ENCODE measurements at places on chromosomes 3 and 15.

GRCh38 chr3:54191220-54191619 lies 68.9 kb downstream of the CACNA2D3 start:
- DNase-seq: no peak

DNA sequence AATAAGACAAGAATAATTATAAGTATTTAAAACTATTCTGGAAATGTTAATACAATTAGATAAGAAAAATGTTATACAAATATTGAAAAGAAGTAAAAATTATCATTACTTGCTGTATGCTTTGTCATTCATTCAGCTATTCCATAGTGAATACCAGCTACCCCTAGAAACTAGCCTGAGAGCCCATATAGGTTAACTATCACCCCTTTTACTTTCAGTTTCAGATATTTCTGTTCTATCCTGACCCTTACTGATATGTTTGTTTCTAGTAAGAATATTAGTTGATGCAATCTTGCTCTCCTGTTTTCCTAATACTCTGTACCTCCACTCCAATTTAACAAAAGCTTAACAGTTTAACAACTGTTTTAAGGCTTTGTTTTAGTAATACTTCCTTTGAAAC lies 31.6 kb downstream of the FAM227B start:
- DNase-seq: no peak

- DNase-seq: no peak
Observed at GRCh38 chr3:13564751-13565560, 16.0 kb downstream of the FBLN2 start.

- no peak for DNase-seq
Observed at GRCh38 chr15:49174902-49175301, 4.9 kb downstream of the GALK2 start.

GRCh38 chr15:45429941-45430792 lies 51.8 kb upstream of the GATM start:
- DNase-seq: peak; percentile 98

DNA sequence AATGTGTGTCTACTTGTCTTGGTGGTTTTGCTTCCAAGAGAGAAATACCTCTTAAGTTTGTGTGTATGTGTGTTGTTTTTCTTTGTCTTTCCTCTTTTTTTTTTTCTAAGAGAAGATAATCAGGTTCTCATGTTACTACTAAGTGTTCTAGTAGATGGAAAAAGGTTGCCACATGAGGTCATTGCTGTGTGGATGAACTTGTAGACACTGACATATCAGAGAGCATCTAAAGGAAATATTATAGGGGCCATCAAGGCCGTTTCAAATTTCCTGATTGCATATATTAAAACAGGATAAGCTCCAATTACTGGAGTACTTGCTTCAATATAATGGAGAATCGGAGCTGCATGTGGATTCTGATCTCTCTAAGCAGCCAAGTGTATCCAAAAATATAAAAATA lies 747.5 kb downstream of the NR2F2 start:
- DNase-seq: no peak

DNA sequence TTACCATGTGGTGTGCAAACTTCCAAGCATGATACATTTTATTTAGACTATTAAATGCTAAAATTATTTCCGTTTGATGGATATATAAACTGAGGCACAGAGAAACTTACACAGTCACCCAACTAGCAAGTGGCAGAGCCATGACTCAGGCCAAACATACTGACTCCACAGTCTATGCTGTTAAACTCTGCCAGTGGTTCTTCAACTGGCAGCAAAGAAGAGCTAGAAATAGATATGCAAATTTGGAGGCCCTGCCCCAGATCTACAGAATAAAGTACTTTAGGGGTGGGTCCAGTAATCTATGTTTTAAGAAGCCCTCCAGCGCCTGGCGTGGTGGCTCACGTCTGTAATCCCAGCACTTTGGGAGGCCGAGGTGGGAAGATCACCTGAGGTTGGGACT lies 400.0 kb downstream of the FOXP1 start:
- no peak for DNase-seq

GRCh38 chr3:56190771-56191305 lies 277.4 kb downstream of the ERC2 start:
- no peak for DNase-seq

DNA sequence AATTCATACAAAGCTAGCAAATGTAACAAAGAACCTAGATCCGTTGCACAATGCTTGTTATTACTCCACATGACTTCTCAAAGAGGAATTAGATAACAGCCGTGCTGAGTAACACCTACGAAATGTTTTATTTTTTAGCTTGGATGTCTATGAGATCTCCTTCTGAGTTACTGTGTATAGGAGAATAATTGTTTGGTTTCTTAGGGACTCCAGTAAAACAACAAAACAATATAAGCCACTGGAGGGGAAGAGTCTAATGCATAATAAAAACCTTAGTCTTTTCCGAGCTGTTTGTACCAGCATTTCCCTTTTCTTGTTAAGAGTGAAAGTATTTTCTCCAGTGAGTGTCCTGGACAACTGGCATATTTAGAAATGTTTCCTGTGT lies 15.6 kb downstream of the SNAP23 start:
- DNase-seq: peak; percentile 64

GRCh38 chr3:145639003-145639606 lies 521.9 kb downstream of the PLOD2 start:
- no peak for DNase-seq

- peak; percentile 80 for DNase-seq
Observed at GRCh38 chr3:48662753-48663488, at the start of gene CELSR3. CELSR3 (minus strand) TSS chr3:48662886; CDS start chr3:48662634, 252 bp downstream.

- no peak for DNase-seq
Observed at GRCh38 chr3:25831578-25831977, 41.7 kb downstream of the OXSM start.

DNA sequence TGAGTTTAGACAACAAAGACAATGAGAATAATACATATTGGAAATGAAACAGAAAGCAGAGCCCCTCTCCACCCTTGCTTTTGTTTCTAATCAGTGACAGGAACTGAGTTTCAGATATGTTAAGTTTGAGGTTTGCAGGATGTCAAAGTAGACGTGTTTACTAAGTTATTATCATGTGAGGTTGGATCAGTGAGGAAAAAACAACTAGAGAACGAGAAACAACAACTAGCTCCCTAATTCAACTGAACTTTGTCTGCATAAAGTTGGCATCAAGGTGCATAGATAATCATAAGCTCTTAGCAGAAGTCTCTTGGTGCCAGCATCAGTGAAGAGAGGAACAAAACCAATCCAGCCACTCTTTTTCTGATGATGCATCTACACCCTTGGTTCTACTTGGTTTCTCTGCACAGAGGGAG lies 491.1 kb upstream of the NR2F2 start:
- DNase-seq: no peak

GRCh38 chr3:171646357-171647133 lies 163.7 kb downstream of the PLD1 start:
- peak; percentile 47 for DNase-seq

DNA sequence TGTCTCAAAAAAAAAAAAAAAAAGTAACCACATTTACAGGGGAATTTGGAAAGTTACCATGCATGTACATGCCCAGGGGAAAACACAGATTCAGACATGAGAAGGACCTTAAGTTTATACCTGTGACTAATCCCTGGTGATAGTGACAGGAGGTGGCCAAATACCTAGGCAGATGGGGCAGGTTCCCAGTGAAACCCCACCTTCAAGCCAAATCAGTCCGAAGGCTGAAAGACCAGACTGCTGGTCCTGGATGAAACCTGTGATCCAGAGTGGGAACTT lies 15.8 kb downstream of the SPCS1 start:
- no peak for DNase-seq

GRCh38 chr3:143105170-143105569 lies 14.4 kb upstream of the CHST2 start:
- DNase-seq: no peak

- DNase-seq: no peak
Observed at GRCh38 chr3:172102123-172102882, 62.9 kb downstream of the FNDC3B start.

DNA sequence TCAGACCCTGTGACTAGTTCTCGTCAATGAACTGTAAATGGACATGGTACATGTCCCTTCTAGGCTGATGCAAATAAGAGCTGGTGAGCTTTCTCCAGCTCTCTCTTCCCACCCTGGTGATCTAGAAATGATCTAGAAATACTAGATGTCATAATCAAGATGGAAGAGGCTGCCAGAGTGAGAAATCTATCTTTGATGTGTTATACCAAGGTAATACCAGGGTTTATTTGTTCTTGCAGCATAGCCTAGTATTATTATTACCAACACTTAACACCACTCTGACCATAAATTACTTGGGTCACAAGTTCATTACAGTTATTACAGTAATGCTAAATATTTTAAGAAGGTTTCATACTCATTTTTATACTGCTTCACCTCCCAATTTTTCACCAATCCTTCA lies 138.4 kb upstream of the LMCD1 start:
- no peak for DNase-seq

GRCh38 chr3:183680061-183680460 lies 17.5 kb upstream of the YEATS2 start:
- DNase-seq: no peak

DNA sequence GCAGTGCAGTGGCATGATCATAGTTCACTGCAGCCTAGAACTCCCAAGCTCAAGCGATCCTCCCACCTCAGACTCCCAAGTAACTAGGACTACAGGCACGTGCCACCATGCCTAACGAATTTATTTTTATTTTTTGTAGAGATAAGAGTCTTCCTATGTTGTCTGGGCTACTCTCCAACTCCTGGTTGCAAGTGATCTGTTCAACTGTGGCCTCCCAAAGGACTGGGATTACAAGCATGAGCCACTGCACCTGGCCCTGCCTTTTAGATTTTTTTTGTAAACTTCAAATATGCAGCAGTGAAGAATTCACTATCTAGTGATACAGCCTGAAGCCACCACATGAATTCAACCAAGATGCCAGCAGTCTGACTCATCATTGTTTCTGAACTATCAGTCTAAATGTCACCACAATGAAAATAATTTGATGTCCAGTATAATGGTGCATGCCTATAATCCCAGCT lies 32.7 kb downstream of the UBXN7 start:
- DNase-seq: no peak

All from suppressor macrophage treated with lipopolysaccharide for 4 hours (primary cell).